ENCODE measurements at places on chromosomes 4 and X. TPM values are rescaled to one million over a fixed set of nuclear protein-coding genes. Genes with fewer than 3 reads are reported as not detected.

- DNase-seq: no peak
Observed at GRCh38 chr4:55989766-55990165, 41.0 kb downstream of the CEP135 start.

- DNase-seq: no peak
Observed at GRCh38 chr4:17981063-17981462, 40.5 kb downstream of the LCORL start.

The MAGEA3 gene
- 2.3 TPM for polyA plus RNA-seq

The CT45A2 gene
- polyA plus RNA-seq: not detected

The VEGFD gene
- polyA plus RNA-seq: 0.62 TPM

Measured in A549 (cell line).